Naive thymus-derived CD4-positive, alpha-beta T cell (primary cell): ENCODE measurements at places on chromosomes 12 and 14.

DNA sequence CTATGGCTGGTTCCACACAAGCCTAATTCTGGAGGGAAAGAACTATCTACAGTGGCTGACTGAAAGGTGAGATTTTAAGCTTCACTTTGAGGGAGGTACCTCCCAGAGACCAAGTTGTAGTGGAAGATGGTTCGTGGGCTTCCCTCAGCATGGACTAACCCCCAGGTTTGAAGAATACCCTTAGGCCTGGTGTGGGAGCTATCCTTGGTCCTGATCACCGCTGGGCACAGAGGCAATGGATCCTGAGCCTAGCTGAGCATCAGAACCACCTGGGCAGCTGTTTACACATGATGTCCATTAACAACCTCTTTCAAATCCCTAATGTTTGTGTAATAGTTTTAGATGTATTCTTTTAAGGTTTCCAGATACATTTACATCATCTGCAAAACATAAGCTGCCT lies 10.3 kb downstream of the DAO start:
- no peak for DNase-seq

DNA sequence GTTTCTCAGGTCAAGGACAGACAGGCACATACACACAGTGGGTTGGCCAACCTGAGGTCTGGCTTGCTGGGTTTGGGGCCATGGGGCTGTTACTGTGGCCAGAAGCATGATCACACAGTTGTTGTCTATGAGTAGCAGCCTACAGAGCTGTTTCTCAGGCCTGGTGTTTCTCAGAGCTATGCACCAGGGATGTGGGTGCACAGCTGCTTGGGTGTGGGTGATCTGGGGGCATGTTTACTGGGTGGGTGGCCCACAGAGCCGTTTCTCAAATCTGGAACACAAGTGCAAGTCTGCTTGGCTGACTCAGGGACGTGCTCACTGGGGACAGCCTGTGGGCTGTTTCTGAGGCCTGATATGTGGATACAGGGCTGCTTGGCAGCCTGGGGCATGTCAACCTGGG lies 23.1 kb upstream of the PALS1 start:
- DNase-seq: no peak

DNA sequence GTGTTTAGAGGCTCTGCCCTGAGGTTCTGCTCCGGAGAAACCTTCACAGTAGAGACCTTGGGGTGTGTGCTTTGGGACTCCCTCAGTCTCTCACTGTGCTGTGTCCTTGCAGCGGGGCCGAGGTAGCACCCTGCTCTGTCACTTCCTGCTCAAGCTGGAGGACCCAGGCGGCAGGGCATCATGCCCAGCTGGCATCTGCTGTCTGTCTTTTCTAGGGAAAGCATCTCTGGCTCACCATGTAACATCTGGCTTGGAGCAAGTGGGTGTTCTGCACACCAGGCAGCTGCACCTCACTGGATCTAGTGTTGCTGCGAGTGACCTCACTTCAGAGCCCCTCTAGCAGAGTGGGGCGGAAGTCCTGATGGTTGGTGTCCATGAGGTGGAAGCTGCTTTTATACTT lies 124.5 kb downstream of the ESRRB start:
- DNase-seq: no peak

DNA sequence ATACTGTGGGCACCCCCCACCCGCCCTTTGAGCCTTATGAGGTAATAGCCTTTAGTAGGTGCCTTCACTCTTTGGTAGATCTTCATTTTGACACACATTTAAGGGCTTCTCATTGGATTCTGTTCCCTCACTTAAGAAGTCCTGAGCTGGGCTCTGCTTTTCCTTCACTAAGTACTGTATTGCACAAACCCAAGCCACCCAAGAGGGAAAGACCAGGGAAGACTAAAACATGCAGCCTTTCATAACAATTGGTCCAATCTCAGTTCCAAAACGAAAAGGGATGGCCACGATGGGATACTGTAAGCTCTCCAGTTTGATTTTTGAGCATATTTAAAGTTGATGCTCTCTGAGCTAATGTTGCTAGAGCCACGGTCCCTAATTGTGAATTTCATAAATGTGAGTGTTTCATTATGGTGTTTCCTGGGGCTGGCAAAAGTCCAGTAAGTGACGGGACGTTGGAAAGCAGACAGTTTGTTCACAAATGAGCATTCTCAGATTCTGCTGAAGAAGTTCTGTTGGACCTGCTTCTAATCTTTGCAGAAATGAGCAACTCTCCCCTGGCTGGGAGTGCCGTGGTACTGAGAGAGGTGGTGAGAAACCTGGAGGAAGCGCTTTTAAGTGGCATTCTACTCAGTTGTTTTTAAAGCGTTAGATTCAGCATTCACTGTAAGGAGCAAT lies 9.4 kb downstream of the SSPN start:
- no peak for DNase-seq

DNA sequence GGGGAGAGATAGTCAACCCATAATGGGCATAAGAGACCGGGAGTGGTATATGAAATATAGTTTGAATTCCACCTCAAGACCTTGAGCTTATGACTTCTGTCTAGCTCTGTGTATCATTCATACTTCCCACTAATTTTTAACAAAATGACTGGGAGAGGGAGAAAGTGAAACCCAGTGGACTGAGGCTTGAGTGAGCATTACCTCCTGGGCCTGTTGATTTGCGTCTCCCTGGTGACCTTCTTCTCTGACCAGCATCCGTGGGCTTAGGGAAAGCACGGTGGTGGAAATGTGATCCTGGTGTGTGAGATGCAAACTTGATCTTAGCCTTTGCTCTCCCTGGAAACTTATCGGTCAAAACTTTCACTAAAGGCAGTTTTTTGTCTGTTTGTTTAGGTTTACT lies 207.9 kb upstream of the BCL2L14 start:
- no peak for DNase-seq

GRCh38 chr12:131815131-131815530 lies 13.1 kb upstream of the MMP17 start:
- no peak for DNase-seq

DNA sequence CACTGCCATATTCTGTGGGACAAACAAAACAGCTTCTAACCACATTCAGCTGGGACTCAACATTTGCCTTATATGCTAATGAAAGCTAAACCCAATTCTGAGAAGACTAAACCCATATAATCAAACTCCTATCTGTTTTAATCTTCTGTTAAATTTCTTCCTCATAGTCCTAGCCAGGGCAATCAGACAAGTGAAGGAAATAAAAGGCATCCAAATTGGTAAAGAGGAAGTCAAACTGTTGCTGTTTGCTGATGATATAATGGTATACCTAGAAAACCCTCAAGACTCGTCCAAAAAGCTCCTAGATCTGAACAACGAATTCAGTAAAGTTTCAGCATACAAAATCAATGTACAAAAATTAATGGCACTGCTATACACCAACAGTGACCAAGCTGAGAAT lies 157.1 kb downstream of the PHLDA1 start:
- DNase-seq: no peak

DNA sequence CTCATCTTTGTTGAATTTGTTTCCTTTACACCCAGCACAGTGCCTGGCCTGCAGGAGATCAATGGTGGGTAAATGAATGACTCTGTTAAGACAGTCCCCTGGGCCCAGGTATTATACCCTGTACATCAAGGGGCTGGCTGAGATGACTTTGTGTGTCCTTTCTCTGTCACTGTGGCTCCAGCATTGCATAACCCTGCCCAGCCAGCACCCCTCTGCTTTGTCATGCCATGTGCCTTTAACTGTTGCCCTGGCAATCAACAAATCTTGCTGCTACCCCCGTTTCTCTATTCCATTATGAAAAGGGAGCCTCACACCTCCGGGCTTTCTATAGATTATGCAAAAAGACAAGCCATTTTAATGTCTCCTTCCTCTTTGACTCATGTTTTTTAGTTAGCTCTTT lies 7.6 kb upstream of the FLVCR2 start:
- no peak for DNase-seq

- no peak for DNase-seq
Observed at GRCh38 chr12:62466018-62466593, 520 bp upstream of the MON2 start.

GRCh38 chr14:92613008-92613658 lies 99.6 kb downstream of the RIN3 start:
- DNase-seq: peak; percentile 63

GRCh38 chr14:37057776-37058175 lies 114.6 kb downstream of the SLC25A21 start:
- DNase-seq: no peak

GRCh38 chr12:66620688-66621087 lies 58.2 kb downstream of the GRIP1 start:
- DNase-seq: no peak

GRCh38 chr14:100135073-100135472 lies 24.4 kb downstream of the DEGS2 start:
- no peak for DNase-seq

- no peak for DNase-seq
Observed at GRCh38 chr12:114316076-114316475, 89.9 kb downstream of the TBX5 start.

DNA sequence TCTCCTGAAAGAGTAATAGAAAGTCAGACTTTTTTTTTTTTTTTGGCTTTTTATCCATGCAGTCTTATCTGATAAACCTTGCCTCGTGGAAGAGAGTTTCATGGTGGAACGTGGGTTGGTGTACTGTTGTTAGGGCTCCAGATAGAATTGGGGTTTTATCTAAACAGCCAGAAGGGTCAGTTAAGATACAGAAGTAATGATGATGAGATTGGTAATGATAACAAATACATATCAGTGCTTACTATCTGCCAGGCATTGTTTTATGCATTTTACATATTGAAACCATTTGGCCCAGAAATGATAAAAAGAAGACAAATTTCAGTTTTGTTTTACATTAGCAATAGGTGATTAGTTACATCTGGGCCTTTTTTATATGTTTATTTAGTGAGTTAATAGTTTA lies 372.8 kb upstream of the PRICKLE1 start:
- no peak for DNase-seq

DNA sequence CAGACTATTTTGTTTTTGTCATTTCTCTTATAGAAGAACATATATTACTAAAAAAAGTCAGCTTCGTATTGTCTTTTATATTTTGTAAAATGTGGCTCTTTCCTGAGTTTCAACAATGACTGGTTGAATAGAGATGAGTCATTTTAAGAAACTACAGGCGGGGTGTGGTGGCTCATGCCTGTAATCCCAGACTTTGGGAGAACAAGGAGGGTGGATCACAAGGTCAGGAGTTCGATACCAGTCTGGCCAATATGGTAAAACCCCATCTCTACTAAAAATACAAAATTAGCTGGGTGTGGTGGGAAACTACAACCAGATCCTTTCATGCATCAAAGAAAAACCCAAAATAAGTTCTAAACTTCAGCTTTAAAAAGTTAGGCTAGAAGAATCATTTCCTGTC lies 28.8 kb downstream of the HECTD4 start:
- DNase-seq: no peak

DNA sequence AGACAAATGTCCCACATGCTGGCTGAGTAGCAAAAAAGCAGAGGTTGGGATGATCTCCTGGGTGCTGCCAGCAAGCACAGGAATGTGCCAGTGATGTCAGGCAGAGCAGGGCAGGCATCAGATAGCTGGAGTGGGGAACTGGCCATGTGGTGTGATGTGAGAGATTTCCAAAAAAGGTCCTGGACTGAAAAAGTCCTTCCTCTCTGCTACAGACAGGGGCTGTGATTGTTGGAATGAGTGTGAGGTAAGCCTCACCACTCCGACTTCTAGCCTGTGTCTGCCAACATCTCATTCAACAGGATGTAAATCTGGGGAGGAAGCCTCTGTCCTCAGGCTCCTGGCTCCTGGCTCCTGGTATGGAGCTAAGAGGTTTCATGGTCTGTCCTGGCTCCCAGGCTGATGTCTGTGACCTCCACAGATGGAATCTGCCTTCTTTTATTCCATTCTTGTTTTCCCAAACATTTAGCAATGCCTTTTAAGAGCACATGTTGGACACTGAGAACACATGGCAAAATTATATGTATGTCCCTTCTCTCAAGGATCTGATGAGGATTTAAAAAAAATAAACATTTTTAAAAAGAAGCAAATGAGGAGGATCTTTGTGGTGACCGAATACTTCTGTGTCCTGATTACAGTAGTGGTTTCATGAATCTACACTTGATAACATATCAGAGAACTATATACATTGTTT lies 50.1 kb upstream of the STK38L start:
- DNase-seq: no peak

GRCh38 chr12:19641235-19642080 lies 202.2 kb downstream of the AEBP2 start:
- no peak for DNase-seq

DNA sequence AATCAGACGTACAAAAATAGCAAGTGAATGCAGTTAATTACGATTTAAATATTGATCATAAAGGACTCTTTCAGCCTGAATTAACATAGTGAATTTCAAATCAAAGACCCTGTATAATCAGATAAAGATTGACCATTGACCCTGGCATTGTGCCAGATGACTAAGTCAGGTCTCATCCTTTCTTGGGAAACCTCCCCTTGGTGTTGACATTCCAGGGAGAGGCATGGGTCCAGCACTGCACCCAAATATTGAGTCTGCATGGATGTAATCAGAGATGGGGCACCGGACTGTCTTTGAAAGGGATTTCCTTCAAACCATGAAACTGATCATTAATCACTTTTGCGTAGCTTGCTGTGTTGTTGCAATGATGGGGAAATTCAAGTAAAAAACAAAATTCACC lies 1138.2 kb downstream of the BCL11B start:
- no peak for DNase-seq

DNA sequence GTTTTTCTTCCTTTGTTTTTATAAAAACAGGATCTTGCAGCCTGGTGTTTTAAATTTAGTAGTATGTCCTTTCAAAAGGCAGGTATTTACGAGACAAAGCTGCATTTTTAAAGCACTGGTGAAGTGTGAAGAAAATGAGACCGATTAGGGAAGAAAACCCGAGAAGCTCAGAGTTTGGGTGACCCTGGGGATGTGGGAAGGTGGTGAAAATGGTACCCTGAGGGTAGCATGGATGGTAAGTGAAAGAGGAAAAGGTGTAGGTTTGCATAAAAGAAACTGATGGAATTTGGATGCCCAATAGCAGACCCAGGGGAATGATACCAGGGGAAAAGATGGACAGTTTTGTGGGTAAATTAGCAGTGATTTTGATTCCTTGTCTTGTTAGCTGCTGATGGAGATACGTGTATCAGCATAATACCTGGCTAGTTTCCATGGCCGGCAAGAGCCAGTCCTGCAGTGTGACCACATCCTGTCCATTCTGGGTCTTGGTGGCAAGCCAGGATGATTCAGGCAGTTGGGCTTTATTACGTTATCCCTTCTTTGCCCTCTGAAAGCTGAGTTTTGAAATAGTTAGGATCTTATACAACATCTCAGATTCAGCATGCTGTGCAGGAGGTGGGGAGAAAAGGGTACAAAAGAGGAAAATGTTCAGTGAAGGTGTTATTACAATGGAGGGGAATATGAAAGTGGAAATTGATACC lies 8.9 kb downstream of the BICD1 start:
- DNase-seq: no peak

- no peak for DNase-seq
Observed at GRCh38 chr12:28958553-28959195, 190.4 kb upstream of the FAR2 start.

GRCh38 chr12:26976687-26977086 lies 37.5 kb downstream of the TM7SF3 start:
- DNase-seq: no peak

- no peak for DNase-seq
Observed at GRCh38 chr14:76324133-76324532, 51.8 kb upstream of the ESRRB start.
